Neuronal stem cell (in vitro differentiated cells): ENCODE measurements at places on chromosomes 11 and 22.

- DNase-seq, result no peak
Observed at GRCh38 chr22:47448231-47449223, 686.1 kb downstream of the TBC1D22A start.

GRCh38 chr11:16853266-16853665 lies 114.8 kb downstream of the C11orf58 start:
- no peak for DNase-seq

DNA sequence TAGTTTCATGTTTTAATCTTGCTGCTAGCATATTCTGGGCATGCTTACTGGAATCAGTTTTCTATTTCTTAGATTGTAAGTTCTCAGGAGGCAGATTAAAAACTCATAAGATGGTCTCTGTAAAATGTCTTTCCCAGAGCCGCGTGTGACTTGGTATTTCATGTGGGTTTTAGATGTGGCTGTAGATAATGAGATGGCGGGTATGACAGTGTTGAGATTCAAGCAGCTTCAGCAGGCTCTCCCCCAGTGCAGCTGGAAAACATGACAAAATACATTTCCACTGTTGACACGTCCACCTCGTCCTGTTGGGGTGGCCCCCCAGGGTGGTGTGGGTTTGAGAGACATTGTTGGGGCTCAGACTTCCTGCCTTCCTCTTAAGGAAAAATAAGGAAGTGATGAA lies 106.8 kb downstream of the KIRREL3 start:
- DNase-seq, result no peak

GRCh38 chr22:46240073-46240472 lies 10.0 kb downstream of the CDPF1 start:
- no peak for DNase-seq

DNA sequence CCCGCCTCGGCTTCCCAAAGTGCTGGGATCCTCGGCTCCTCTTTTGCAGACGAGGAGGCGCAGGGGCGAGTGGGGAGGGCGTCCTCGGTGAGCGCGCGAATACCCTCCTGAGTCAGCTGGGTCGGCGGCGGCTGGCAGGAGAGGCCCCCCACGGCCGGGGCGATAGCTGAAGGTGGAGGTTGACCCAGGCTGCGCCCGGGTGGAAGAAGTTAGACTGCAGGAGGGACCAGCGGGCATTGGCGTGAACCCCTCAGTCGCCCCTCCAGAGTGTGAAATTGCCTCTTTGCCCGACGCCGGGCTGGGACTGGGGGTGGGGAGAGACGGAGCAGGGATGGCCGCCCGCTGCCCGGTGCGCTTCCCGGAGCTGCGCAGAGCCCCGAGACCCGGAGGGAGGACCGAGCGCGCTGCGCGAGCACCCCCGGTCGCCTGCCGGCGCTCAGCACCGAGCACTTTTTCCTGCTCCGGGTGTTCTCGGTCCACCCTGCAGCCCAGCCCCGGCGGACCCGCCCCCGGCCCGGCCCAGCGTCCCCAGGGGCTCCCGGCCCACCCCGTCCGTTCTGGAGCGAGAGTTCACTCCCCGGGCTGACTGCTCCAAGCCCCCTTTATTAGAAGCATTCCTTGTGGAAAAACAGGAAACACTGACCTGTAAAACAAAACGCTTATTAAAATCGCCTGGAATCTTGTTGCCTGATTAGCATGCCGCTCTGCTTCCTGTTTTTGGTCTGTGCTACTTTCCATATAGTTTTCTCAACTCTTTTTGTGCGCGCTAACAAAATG lies 13.7 kb upstream of the CPT1A start:
- DNase-seq, result no peak

GRCh38 chr11:94131718-94132115 lies 3.1 kb downstream of the PANX1 start:
- DNase-seq, result no peak

DNA sequence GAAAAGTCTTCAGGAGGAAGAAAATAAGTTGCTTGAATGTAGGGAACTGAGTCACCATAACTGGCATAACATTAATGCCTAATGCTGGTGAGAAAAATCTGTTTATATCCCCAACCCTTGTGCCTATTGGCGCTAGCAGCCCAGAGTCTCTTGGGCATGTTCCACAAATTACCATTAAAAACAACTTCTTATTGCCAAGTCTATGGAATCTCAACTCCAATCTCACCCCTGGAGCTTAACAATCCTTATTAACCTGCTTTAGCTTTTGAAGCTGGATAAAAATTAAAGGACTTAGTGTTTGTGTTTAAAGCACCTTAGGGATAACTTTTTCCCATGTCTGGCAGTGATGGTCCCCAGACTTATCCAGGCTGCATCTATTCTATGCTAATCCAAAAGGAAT lies 143.0 kb downstream of the APIP start:
- no peak for DNase-seq

GRCh38 chr11:35363854-35364780 lies 55.2 kb downstream of the SLC1A2 start:
- DNase-seq, result no peak

- no peak for DNase-seq
Observed at GRCh38 chr11:130323452-130324450, 9.0 kb upstream of the ZBTB44 start.

DNA sequence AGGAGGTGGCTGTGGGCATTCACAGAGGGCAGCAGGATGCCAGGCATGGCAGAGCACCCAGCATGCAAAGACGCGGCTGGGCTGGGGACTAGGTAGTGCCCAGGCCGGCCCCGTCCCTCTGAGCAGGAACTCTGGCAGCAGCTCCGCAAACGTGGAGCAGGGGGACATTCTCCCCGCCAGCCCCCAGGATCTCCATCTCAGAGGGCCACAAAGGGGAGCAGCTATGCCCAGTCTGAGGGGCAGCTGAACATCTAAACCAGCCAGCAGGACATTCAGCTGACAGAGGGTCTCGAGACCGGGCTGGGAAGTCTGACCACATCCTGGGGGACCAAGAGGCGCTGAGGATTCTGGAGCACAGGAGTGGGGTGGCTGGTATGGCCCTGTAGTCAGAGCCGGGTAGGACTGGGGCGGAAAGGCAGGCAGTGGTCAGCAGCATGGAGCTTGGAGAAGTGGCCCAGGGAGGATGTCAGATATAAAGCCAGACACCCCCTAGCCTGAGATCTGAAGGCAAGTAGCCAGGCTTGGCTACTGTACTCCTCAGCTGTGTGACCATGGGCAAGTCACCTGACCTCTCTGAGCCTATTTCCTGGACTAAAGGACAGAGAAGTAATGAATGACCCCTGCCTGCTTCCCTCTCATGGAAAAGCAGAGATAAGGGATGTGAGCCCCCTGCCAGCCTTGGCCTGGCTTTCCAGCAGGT lies 10.2 kb downstream of the PMM1 start:
- no peak for DNase-seq

DNA sequence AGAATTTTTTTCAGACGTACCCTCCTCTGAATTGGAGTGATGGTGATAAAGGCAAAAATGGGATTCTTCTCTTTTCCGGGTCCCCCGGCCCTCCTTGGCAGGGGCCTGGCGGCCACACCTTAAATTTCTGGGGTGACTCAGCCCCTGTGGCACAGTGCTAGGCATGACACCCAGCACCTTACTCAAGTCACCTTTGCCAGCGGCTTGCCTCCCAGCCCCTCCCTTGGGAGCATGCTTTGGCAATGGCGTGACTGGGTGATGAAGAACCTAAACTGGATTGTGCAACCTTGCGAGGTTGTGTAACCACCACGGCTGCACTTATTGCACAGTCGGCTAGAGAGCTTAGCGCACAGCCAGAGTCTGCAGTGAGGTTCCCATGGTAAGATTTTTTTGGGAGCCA lies 16.2 kb upstream of the LDLRAD3 start:
- no peak for DNase-seq

GRCh38 chr11:119673759-119674336 lies 55.2 kb downstream of the NECTIN1 start:
- DNase-seq, result no peak

DNA sequence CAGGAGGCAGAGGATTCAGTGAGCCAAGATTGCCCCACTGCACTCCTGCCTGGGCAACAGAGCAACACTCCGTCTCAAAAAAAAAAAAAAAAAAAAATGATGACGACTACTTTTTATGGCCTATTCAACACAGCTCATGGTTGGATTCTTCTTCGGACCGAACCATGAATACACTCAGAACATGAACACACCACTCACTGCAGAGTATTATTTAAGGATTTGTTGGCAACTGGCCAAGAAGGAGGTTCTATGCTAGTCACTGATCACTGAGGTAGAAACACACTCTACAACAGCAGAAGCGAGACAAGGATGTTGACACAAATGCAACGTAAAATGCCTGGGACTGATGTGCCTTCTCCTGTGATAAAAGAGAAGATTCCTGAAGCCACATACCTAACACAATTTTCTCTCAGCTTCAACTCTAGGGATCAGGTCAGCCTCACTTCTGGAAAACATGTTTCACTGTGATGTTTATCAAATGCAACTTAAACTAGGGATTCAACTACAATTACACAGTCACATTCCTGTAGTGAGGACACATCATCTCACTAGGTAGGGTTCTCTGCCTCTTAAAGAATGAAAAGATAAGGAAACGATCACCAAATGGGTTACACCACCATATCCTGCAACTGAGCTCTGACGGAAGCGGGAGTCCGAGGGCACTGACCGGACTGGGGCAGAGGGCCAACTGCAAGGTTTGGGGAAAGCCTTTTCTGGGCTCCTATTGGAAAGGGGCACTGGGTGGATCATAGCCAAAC lies 82.5 kb downstream of the SGSM3 start:
- DNase-seq, result no peak

GRCh38 chr22:47757741-47758140 lies 995.3 kb downstream of the TBC1D22A start:
- DNase-seq, result no peak

GRCh38 chr11:101407324-101407723 lies 176.5 kb downstream of the TRPC6 start:
- DNase-seq, result no peak

- DNase-seq, result no peak
Observed at GRCh38 chr11:38990841-38991240, 2392.8 kb upstream of the RAG2 start.

- no peak for DNase-seq
Observed at GRCh38 chr11:124934862-124935547, 842 bp downstream of the HEPACAM start.

DNA sequence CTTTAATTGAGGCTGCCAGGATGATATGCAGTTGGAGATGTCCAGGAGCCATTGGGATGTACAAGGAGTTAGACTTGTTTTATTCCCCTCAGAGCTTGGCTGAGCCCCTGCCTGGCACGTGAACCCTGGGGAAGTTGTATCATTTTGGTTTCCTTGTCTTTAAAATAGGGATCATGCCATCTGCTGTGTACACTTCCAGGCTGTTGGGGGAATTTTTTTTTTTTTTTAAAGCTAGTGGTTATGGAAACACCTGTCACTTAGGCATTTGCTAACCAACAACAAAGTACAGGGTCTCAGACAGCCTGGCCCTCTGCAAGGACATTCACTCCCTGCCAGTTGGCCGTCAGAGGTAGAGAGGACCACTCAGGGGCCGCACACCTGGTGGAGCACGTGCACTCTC lies 8.5 kb upstream of the RAB1B start:
- DNase-seq, result no peak

DNA sequence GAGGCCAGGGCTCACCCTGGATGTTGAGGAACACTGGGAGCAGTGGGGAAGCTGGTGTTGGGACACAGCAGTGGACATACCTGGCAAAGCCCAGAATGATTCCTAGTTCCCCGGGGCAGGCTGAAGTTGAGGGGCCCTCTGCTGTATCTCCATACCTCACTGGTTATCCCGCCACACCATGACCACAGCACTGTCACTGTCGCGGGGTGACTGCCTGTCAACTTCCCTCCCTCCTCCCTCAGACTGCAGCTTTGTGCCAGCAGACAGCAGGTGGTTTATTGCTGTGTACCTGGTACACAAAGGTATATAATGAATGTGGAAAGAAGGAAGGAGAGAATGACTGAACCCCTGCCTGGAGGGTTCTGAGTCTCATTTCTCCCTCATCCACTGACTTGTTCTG lies 318.7 kb downstream of the TMEM135 start:
- DNase-seq, result no peak

- no peak for DNase-seq
Observed at GRCh38 chr11:59253001-59253400, 40.3 kb upstream of the MPEG1 start.

- DNase-seq, result peak; percentile 30
Observed at GRCh38 chr11:130001461-130002351, 929 bp downstream of the PRDM10 start.

DNA sequence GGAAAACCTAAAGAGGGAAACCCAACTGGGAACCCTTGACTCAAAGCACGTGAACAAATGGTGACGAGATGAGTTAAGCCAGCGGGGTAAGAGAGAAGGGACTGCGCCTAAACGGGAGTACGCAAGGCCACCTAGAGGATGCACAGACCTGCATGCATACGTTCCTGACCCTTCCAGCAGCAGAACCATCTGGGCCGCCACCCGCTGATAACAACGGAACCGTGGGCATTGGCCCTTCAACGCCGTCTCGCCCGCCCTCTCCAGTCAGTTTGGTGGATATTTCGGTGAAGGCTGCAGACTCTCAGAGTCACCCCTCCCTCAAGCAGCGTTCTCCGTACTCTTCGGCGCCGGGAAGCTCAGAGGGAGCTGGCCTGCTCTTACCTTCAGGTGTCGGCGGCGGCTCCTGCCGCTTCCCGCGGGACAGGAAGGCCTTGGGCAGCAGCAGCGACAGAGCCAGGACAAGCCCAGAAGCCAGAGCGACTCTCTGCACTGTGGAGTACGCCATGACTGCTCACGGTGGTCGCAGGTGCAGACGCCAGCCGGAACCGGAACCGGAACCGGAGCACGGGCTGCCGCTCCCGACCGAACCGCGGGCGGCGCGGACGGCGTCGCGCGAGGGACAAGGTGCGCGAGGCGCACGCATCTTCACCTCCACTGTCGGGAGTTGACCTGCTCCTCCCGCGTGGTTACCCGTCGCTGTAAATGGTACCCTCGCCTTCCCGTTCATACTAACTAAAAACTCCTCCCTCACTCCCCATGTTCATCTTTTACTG lies at the start of gene RIC3:
TSS of gene RIC3 (minus strand) at position 541 of the 773 bp plus-strand sequence. CDS start at position 505, 36 bp downstream.
- peak; percentile 18 for DNase-seq

DNA sequence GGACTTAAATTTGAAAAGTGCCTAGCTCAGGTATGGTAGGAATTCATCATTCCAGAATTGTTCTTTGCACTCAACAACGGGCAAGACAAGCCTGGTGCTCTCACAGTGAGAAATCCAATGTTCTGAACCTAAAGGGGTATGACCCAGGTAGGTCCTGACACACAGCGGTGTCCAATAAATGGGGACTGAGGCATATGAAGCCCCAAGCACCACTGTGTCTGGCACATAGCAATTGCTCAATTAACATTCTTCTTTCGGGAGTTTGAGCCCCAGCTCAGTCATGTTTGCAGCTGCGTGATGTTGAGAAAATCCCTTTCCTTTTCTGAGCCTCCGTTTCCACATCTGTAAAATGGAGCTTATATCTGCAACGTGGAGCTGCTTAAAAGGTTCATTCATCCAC lies 535.8 kb downstream of the MIAT start:
- no peak for DNase-seq
